ENCODE measurements at places on chromosomes 3 and 15. TPM values are rescaled to one million over a fixed set of nuclear protein-coding genes. Genes with fewer than 3 reads are reported as not detected.

The CD200R1 gene
- total RNA-seq: not detected

The ZNF385D gene
- 0.43 TPM for total RNA-seq

The DUOXA1 gene
- total RNA-seq: not detected

The PLSCR2 gene
- not detected for total RNA-seq

The P3H2 gene
- 75.6 TPM for total RNA-seq

The ITGB5 gene
- total RNA-seq: 141 TPM

The CCR3 gene
- total RNA-seq: not detected

The IL17RD gene
- 13.2 TPM for total RNA-seq

The PLCB2 gene
- total RNA-seq: 0.81 TPM

The CSTA gene
- total RNA-seq: not detected

The CPNE9 gene
- total RNA-seq: not detected

The ISLR gene
- total RNA-seq: not detected

The THBS1 gene
- 168 TPM for total RNA-seq

The SCN11A gene
- not detected for total RNA-seq

The MESP2 gene
- total RNA-seq: 2.5 TPM

The ITIH4 gene
- 0.07 TPM for total RNA-seq

The DET1 gene
- total RNA-seq: 4.0 TPM

The PLA2G4E gene
- not detected for total RNA-seq

The C3orf70 gene
- 0.72 TPM for total RNA-seq

The TICRR gene
- total RNA-seq: 13.1 TPM

The RPL39L gene
- 75.1 TPM for total RNA-seq

Data from epithelial cell of proximal tubule (primary cell).